SK-N-MC (cell line): ENCODE measurements at places on chromosomes 11 and 22.

GRCh38 chr11:3892156-3892555 lies 36.7 kb downstream of the STIM1 start:
- no peak for DNase-seq

- DNase-seq: no peak
Observed at GRCh38 chr22:26461188-26461810, 22.3 kb downstream of the HPS4 start.

DNA sequence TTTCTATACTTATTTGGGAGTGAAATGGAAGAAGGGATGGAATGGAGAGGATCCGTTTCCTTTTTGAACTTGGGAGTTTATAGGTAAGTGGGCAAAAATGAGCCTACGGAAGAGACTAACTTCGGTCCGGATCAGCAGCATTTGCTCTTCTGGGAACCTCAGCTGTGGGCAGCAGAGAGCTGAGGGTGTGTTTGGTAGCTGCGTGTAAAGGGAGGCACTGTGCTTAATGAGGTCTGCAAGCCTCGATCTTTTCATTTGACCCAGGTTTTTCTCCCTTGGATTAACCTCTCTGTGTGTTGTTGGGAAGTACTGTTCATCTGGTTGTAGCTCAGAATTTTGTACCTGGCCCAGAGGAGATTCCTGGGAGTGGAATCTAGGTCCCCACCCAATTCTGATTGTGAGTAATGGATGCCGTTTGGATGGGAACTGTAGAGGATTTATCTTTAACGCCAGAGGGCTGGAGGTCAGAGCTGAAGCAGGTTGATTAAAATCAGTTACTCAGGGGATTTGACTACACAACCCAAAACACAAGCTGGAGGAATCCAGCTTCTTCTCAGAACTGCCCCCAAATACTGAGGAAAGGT lies 201.6 kb upstream of the SORL1-AS1 start:
- no peak for DNase-seq

DNA sequence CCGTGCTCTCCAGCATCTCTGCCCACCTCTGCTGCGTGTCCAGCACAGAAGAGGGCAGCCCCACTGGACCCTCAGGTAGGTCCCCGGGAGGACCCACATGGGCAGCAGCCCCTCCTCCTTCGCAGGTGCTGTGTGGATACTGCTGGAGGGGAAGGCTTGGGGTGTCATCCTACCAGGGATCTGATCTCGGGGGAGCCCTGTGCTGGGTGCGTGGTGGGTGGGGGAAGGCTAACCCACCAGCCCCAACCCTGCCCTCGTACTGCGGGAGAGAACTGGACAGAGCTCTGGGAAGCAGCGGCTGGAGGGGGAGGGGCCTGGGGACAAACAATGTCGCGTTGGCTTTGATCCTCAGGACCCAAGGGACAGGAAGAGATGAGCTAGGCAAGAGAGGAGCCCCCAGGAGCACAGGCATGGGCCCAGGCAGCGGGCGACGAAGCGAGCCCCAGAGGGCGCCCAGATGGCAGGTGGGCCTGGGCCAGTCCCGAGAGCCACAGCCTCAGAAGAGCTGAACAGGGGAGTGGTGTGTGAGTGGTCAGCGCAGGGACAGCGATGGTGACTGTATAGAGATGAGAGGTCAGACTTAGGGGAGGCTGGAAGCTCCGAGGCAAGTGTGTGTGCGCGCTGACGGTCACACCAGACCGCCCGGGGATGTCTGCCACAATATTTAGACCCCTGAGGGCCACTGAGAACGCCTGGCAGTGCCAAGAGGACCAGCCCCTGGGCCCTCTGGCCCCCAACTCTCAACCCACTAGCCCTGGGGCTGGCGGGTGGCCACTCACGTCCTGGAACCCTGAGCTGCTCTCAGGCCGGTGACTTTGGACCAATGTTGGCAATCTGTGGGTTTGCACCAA lies 1.4 kb upstream of the PIM3 start:
- DNase-seq: no peak

DNA sequence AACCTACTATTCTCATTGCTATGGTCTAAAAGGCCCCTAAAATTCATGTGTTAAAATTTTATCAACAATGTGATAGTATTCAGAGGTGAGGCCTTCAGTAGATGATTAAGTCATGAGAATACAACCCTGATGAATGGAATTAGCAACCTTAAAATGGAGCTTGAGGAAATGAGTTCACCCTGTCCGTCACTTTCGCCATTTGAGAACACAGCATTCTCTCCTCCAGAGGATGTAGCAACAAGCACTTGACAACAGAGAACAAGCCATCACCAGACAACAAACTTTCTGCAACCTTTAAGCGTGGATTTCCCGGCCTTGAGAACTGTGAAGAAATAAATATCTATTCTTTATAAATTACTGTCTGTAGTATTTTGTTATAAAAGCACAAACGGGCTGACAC lies 197.0 kb downstream of the SBF2 start:
- DNase-seq: no peak

GRCh38 chr11:94933223-94934130 lies 39.9 kb downstream of the CWC15 start:
- peak; percentile 18 for DNase-seq

GRCh38 chr11:75591966-75592365 lies 29.9 kb downstream of the SERPINH1 start:
- DNase-seq: no peak

- no peak for DNase-seq
Observed at GRCh38 chr11:7609521-7609920, 63.8 kb downstream of the CYB5R2 start.

DNA sequence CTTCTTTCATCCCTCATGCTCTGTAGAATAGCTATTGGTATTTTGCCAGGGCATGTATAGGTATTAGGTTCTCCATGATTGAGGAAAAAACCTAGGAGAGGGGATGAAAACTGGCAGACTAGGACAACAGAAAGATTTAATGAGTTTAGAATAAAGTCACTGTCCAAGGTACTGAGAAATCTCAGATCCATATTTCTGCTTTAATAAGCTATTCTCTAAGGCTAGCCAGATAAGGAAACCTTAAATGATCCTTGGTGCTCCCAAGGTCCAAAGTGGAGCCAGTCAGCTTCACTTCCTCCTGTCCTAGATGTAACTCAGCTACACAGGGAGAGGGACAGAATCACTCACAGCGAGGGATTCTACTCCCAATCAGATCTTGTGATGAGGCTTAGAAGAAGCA lies 13.7 kb upstream of the CSNK2A3 start:
- no peak for DNase-seq

GRCh38 chr11:118530180-118530682 lies 761 bp upstream of the TMEM25 start:
- no peak for DNase-seq

- DNase-seq: no peak
Observed at GRCh38 chr22:42962295-42963230, 52.4 kb downstream of the PACSIN2 start.

DNA sequence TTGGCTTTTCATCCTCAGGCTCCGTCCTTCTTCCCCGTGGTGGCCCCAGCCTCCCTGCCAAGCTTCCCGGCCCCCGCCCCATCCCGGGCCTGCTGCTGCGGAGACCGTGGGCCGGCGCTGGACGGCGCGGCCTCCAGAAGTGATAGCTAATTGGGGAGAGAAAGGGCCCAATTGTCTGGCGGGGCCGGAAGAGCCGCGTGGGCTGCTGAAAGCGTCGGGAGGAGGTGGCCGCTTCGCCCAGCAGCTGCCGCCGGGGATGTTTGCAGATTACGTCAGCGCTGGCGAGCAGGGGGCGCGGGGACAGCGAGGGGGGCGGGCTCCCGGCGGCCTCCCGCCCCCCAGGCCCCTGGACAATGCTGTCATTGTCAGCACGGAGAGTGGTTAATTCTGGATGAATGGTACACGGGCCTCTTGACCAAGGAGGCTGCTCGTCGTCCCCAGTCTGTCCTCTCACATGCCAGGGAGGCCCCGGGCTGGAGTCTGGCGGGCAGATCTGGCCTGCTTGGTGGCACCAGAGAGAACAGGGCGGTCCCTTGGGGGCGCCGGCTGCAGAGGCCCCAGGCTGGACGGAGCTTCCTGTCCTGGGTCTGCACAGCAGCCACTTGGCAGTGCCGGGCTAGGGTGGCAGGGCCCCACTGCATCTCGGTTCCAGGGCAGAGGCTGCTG lies 1.6 kb downstream of the SMIM38 start:
- DNase-seq: no peak

GRCh38 chr22:24768537-24769374 lies 5.8 kb downstream of the PIWIL3 start:
- DNase-seq: no peak

- no peak for DNase-seq
Observed at GRCh38 chr11:108474664-108475463, 7.5 kb upstream of the C11orf65 start.

DNA sequence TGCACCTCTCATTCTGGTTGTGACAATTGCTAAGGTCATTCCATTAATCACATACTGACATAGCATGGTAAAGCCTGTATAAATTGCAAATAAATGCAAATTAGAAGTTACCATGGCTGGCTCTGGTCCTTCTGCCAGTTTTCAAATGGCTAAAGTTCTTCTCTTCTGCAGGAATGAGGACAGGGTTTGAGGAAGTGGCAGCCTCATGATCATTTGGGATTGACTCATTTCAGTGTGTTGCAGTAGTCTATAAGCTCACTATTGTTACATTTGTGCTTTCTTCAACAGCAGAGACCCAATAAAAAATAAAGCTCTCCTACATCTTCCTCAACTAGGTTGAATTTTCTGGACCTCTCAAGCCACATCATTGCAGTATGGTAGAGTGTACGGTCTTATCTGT lies 60.3 kb downstream of the NECTIN1 start:
- DNase-seq: no peak

DNA sequence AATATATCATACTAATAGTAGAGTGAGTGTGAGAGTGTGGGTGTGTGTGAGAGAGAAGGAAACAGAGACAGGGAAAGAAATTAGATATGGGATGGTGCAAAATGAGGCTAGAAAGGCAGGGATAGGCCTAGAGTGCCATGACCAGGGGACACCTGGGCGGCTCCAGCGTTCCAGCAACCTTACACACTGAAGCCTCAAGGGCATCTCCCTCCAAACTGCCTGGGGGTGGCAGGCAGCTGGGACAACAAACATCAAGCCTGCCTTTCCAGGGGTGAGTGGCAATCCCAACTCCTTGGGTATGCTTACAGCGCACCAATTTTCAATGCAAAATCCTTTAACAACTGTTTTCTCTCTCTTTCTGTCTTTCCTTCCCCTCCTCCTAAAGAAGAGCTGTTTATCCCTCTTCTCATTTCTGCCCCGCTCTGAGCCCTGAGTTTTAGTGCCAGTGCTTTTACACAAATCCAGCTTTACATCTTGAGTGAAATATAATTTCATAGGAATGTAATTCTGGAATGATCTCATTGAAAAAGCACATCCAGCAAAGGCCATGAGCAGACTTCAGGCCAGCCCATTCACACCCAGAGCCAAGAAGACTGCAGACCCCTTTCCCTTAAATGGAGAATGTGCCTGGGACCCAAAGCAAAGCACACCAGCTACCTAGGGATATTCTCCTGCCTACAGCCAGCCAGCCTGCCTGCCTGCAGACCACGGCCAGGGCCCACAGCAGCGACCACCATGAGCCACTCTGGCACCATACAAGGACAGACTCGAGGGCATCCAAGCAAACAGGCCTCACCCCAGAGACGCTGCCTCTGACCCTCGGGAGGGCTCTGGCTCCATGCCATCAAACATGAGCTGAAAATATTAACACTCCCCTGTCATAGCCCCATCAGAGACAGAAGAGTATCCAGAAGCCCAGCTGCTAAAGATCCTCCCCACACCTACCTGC lies 90.3 kb downstream of the RPL27A start:
- DNase-seq: no peak

GRCh38 chr11:78406568-78407196 lies 10.9 kb downstream of the GAB2 start:
- DNase-seq: no peak

DNA sequence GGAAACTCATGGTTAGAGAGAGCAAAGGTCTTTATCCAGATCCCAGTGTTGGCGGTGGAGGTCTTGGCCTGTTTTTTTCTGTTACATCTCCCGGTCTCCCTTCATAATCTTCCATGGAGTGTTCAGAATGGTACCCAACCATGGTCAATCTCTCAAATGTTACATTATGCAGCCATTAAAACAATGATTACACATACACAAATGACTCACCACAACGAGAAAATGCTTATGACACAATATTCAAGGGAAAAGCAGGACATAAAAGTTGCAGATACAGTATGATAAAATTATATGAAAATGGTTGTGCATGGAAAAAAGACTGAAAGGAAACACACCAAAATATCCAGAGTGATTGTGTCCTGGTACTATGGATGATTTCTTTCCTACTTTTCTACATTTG lies 17.8 kb upstream of the CSNK1E start:
- no peak for DNase-seq

GRCh38 chr11:133555034-133555433 lies 22.7 kb upstream of the OPCML start:
- no peak for DNase-seq

DNA sequence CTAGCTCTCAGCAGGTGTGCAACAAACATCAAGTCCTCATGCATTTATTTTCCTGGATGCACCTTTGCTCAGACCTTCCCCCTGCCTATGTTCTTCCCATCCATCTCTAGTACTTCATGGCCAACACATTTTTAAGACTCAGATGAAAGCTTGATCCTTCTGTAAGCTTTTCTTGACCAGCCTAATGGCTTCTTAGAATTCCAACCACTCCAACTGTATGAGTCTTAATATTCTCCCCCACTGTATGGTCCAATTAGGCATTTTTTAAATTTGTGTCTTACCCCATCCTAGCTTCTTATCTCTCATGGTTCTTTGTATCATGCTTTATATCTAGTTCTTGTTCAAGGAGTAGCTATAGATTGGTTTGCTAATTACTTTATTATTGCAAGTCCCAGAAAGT lies 44.8 kb downstream of the TENM4 start:
- DNase-seq: no peak

DNA sequence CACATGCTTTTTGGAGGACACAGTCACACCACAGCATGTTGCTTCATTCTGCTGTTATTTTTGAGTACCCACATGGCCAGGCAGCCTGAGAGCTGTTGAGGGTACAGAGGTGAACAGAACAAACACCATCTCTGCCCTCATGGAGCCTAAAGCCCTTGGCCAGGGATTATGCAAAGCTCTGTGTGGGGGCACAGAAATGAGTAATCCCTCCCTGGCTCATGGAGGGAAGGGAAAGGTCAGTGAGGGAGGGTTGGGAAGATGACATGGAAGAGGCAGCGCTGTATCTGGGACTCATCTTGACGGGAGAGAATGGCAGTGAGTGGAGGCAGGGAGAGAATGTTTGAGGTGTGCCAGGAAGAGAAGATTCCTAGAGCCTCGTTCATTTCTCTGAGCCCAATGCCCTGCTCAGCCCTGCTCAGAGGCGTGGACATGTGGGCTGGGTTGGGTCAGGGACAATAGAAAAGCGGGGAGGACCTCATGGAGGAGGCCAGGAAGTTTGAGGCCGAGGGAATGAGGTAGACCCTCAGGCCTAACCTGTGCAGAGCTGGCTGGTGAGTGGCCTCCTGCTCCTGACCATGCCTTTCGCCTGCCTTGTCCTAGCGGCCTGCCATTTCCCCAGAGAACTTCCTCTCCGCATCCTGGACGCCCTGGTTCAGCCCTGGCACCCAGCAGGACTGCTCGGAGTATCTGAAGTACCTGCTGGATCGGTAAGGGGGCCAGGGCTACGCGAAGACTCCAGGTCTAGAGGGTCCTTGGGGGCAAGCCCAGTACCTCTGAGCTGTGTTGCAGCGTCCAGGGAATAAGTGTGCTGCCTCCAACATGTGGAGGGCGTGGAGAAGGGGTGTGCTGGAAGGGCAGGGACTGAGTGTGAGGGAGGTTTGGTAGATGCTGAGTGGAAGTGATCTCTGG lies 19.8 kb downstream of the USP35 start:
- DNase-seq: no peak
